ENCODE measurements at places on chromosomes 1 and 21.

DNA sequence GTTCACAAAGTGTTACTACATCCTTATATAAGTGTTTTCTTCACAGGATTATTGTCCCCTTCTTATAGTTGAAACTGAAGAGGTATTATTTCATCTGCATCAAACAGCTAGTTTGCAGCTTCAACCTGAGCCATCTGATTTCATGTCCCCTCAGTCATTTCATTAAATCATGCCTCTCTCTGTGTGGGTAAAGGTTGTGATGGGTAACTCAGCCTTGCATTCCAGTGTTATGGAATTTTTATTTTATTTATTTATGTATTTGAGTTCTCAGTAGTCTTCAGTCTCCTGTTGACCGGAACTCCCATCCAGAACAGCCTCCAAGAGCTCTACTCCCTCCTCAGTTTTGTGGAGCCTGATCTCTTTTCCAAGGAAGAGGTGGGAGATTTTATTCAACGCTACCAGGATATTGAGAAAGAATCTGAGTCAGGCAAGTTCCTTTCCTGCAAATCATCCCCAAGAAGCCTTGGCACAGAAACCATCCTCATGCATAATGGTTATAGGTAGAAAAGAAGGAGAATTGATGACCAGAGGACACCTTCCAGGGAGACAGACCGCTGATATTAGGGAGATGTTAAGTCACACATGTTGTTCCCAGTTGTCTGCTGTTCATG is 21.8 kb downstream of the CHD1L start:
- DNase-seq = no peak

- no peak for DNase-seq
Observed at GRCh38 chr1:194281376-194281775, 1095.0 kb upstream of the B3GALT2 start.

- DNase-seq = no peak
Observed at GRCh38 chr1:65409314-65409713, 11.2 kb upstream of the LEPR start.

GRCh38 chr1:30824736-30825429 is 67.3 kb upstream of the LAPTM5 start:
- no peak for DNase-seq

GRCh38 chr1:157968946-157969345 is 24.5 kb upstream of the KIRREL1 start:
- DNase-seq = no peak

DNA sequence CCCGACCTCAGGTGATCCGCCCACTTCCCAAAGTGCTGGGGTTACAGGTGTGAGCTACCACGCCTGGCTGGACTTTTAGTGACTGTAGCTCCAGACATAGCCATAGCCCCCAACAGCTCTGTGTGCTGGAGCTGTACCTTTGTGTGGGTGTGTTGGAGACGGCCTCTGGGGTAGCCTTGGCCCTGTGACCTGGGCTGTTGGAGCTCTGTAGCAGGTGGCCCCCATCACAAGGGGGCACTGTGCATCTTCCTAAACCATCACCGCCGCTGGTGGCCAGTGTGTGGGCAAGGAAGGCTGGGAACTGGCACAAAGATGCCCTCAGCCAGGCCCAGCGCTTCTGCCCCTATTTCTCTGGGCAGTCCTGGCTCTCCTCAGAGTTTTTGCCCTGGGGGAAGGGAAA is 38.4 kb upstream of the FOXO6 start:
- DNase-seq = no peak

- no peak for DNase-seq
Observed at GRCh38 chr1:224235813-224236493, 52.9 kb downstream of the DEGS1 start.

- no peak for DNase-seq
Observed at GRCh38 chr1:180182643-180183311, 28.1 kb downstream of the QSOX1 start.

- no peak for DNase-seq
Observed at GRCh38 chr21:41199123-41199522, 31.2 kb downstream of the BACE2 start.

- no peak for DNase-seq
Observed at GRCh38 chr1:115052454-115053083, 22.9 kb downstream of the TSHB start.

- DNase-seq = no peak
Observed at GRCh38 chr1:61432616-61433388, 292.1 kb downstream of the TM2D1 start.

- DNase-seq = no peak
Observed at GRCh38 chr1:14915356-14916054, 238.0 kb upstream of the TMEM51 start.

DNA sequence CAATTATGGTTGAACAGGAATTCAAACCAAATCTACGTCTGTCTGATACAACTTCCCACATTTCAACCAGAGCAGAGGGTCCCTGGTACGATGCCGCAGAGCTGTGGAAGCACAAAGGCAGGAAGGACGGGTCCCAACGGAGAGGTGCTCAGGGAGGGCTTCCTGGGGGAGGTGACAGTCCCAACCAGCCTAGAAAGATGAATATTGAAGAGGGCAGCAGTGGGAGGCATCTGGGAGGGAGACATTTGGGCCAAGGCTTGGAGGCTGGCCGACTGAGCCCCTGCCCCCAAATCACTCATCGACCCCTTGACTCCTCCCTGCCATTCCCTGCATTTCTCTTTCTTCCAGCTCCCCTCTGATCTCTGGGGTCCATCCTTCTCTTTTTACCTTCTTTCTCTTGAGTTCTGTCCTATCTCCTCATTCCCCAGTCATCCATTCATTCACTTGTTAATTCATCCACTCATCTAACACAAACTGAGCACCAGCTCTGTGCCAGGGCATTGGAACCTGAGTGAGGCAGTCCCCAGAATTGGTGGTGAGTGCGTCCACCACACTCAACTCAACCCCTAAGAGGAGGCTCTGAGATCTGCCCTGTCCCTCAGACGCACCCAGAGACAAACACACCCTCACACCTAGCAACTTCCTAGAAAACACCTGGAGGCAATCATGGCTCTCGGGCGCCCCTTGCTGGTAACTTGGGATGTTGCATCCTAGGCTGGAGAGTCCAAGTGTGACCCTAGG is 13.2 kb upstream of the CELA3B start:
- DNase-seq = peak; percentile 37

- no peak for DNase-seq
Observed at GRCh38 chr1:24702511-24703293, 42.5 kb upstream of the CLIC4 start.

DNA sequence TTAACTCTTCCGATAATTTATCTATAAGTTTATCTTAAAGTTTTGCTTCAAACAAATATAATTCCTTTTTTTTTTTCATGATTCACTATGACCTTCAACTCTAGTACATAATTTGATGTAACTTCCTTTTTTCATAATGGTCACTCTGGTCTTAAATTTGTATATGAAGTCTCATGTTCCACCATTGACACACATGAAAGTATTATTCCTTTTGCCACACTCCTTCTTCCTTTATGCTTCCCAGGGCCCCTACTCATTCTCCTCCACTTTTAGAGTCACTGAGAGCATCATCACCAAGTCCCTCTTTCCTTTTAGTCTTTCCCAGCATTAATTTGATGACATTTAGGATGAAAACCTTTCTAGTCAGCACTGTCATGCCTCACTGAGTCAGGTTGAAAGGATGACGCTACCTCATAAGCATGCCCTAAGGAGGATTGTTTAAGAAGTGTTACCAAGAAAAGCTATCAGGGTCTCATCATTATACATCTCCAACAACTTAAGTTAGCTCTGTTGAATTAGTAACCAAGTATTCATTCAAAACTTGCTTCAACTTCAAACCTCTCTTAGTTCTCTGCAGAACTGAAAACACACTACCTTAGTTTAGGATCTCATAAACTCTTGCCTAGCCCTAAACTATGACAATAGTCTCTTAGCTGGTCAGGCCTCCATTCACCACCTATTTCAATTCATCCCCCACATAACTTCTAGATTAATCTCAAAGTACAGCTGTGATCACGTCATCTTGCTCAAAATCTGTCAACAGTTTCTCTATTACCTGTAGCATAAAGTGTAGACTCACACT is 14.5 kb downstream of the AUNIP start:
- no peak for DNase-seq

Measured in thoracic aorta (tissue), 2 donors.